ENCODE measurements at places on chromosomes 12 and 14.

- peaks cover 48% of the 10 kb centered on the region for H3K27me3 ChIP-seq
- H3K27ac ChIP-seq: no peak overlapping the region
- DNase-seq: no peak
- H3K36me3 ChIP-seq: no peaks in the 10 kb centered on the region
- H3K4me1 ChIP-seq: no peaks in the 10 kb centered on the region
- H3K4me3 ChIP-seq: no peak overlapping the region
Measured at GRCh38 chr12:3325736-3326135, 165.3 kb upstream of the PRMT8 start.

DNA sequence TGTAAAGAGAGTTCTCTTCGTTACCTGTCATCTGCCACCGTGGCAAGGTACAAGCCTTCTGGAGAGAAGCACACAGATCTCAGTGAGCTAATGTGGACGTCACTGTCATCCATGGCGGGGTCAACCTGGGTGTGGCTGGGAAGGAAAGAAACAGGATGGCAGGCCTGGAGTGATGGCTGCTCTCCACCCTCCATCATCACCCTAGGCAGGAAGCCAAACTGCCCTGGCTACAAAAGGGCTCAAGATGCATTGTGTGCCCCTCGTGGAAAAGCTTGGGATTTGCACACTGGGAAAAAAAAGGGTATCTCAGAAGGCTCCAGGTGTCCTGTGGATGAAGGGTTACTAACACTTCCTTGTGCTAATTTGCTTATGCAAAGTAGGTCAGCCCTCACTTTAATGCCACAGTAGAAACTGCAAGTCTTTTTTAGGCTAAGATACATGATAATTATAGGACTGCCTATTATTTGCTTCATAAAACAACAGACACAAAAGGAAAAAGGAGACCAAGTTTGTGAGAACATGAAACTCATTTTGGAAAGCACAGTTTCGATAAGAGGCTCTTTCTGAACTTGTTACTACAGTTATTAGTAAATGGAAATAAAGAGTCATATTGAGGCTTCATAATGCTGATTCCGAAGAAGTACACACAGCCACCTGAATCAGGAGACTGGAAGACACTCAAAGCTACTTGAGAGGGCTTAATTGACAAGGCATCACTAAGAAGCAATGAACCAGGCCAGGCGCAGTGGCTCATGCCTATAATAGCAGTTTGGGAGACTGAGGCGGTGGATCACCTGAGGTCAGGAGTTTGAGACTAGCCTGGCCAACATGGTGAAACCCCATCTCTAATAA, 18.9 kb downstream of the RFC5 start:
- no peak overlapping the region for H3K4me3 ChIP-seq
- no peak for DNase-seq

DNA sequence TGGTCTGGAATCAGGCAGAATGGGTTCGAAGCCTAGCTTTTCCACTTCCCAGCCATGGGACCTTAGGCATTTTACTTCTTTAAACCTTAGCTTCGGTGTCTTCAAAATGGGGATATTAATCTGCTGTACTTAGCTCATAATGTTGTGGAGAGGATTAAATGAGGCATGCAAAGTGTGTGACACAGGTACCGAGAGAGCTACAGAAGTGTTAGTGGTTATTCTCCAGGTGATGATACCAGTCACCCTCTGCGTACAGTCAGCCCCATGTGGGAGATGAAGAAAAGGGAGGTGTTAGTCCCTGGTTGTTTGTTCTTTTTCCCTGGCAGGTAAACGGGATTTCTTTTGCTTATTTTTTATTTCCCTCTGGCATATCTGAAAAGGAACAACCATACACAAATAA, 212.1 kb downstream of the PHLDA1 start:
- DNase-seq: no peak
- H3K4me3 ChIP-seq: no peak overlapping the region
- no peak overlapping the region for H3K27ac ChIP-seq
- peaks cover 34% of the 10 kb centered on the region for H3K4me1 ChIP-seq

DNA sequence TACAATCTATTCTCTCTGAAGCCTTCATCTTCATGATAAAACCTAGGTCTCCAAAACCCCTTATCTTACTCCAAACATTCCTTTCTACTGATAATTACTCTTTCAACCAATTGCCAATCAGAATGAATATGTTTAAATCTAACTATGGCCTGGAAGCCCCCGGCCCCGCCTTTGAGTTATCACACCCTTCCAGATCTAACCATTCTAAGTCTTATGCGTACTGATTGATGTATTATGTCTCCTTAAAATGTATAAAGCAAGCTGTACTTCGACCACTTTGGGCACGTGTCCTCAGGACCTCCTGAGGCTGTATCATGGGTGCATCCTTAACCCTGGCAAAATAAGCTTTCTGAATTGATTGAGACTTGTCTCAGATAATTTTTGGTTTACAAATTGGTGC, 14.4 kb downstream of the PABPN1 start:
- DNase-seq: no peak
- H3K4me1 ChIP-seq: no peaks in the 10 kb centered on the region
- peaks cover 7% of the 10 kb centered on the region for H3K27me3 ChIP-seq
- H3K27ac ChIP-seq: no peak overlapping the region
- H3K4me3 ChIP-seq: no peak overlapping the region
- H3K36me3 ChIP-seq: peaks cover 2% of the 10 kb centered on the region

DNA sequence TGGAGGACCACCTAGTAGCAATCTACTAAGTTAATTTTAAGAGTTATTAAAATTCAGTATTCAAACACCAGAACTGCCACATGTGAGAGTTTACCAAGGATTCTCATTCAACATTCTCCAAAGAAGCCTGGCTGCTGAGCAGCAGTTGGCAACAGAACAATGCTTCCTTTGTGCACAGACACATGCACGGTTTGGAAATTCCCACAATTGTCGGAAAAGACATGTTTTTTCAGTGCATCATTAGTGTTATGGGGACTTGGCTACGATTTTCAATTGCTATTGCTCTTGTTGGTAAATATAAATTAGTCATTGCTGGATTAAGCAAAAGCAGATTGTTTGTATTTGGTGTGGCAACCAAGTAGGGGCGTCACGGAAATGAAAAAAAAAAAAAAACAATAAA, 22.2 kb downstream of the ST8SIA1 start:
- no peak for DNase-seq
- no peak overlapping the region for H3K27ac ChIP-seq
- H3K36me3 ChIP-seq: peaks cover 2% of the 10 kb centered on the region
- peaks cover 10% of the 10 kb centered on the region for H3K4me1 ChIP-seq

- H3K27me3 ChIP-seq: no peaks in the 10 kb centered on the region
- peaks cover 7% of the 10 kb centered on the region for H3K36me3 ChIP-seq
- H3K4me3 ChIP-seq: no peak overlapping the region
- H3K4me1 ChIP-seq: peaks cover 18% of the 10 kb centered on the region
Measured at GRCh38 chr12:1107669-1108068, 116.6 kb downstream of the ERC1 start.

- peak; percentile 24 for DNase-seq
- no peaks in the 10 kb centered on the region for H3K36me3 ChIP-seq
- H3K27ac ChIP-seq: no peak overlapping the region
- H3K4me1 ChIP-seq: peaks cover 17% of the 10 kb centered on the region
- H3K4me3 ChIP-seq: no peak overlapping the region
Measured at GRCh38 chr14:101125313-101125712, 221.8 kb upstream of the RTL1 start.

DNA sequence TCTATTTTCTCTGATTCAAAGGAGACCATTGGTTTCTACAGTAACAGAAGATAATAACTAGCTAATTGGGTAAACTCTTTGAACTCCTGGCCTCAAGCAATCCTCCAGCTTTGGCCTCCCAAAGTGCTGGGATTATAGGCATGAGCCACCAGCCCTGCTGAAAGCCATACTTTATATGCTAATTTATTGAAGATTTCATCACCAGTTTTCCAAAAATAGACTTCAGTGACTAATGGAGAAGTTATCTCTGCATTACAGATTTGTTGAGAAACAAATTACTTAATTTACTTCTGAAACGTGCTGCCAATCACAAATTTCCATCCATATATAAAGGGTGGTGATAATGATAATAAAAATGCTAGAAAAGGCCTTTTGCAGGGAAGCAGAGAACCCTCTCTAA, 1758.1 kb upstream of the SEL1L start:
- DNase-seq: no peak
- H3K4me3 ChIP-seq: no peak overlapping the region
- H3K36me3 ChIP-seq: no peaks in the 10 kb centered on the region
- no peak overlapping the region for H3K27ac ChIP-seq
- H3K27me3 ChIP-seq: no peaks in the 10 kb centered on the region

- no peak overlapping the region for H3K27ac ChIP-seq
- H3K4me3 ChIP-seq: no peak overlapping the region
- H3K4me1 ChIP-seq: peaks cover 29% of the 10 kb centered on the region
- DNase-seq: no peak
- no peaks in the 10 kb centered on the region for H3K36me3 ChIP-seq
Measured at GRCh38 chr14:22231018-22231417, 358.0 kb downstream of the DAD1 start.

DNA sequence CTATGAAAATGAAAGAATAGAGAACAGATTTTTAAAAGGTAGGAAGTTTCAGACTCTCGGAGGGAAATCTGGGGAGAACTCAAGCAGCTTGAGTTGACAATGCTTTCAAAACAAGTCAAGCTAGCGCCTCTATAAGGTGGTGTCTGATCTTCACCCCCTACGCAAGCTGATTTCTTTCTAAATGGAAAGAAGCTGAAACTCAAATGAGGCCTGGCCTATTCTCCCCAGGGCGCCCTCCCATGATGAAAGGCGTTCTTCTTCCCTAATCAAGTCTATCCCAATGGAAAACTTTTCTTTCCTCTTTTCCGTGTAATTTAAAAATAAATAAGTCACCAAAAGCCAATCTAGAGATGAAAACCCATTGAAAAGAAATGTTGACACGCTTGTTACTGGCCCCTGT, 20.6 kb downstream of the PTHLH start:
- H3K27me3 ChIP-seq: no peaks in the 10 kb centered on the region
- H3K36me3 ChIP-seq: no peaks in the 10 kb centered on the region

DNA sequence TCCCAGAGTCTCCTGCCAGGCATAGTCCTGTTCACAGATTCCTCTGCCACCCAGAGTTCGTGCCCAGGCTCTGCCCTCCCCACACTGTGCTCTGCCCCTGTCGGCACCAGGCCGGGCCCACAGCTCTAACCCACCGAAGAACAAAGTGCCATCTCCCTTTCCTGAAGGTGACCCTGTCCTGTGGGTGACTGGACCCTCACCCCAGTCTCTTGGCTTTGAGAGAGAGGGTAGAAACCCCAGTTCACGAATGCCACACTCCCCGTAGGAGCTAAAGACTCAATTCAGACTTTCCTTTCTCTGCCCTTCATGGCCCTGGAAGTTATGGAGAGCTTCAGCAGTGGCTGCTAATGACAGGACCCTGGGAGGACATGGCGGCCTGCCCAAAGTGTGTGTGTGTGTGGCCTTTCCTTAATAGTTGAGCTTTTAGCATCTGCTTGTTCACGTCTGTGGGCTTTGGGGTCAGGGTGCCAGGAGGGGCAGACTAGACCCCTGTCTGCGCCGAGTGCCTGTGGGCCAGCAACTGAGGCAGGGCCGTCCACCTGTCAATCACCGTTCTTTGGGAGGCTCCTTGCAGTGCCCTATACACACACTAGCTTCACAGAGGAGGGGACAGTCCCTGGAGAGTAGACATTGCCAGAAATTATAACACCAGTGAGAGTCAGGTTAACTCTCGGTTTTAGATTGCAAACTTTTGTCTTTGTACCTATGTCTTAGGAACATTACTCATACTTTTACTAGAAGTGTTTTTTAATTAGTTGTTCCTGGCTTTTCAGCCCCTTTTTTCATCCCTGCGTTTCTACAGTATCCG, 84.6 kb upstream of the DYNC1H1 start:
- no peaks in the 10 kb centered on the region for H3K27me3 ChIP-seq
- peaks cover 10% of the 10 kb centered on the region for H3K36me3 ChIP-seq
- no peak for DNase-seq
- H3K27ac ChIP-seq: peak overlapping the region; percentile 54

DNA sequence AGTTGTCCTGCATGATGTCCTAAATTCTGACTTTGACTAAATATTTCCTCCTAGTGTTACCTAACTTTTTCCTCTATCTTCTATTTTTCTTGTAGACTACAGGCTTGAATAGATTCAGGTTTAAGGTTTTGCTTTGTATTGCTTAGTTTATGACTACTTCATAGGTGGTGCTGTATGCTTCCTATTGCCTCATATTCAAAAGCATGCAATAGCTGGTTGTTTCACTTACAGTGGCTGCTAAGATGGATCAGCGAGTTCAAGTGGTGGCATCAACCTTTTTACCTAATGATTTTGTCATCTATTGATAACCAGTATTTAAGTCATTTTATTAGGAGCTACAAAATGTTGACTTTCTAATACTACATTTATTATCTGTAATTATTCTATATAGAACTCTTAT, 36.3 kb upstream of the BICD1 start:
- H3K4me3 ChIP-seq: no peak overlapping the region
- no peak overlapping the region for H3K27ac ChIP-seq
- H3K36me3 ChIP-seq: no peaks in the 10 kb centered on the region
- H3K4me1 ChIP-seq: peaks cover 13% of the 10 kb centered on the region

- H3K36me3 ChIP-seq: no peaks in the 10 kb centered on the region
- H3K27ac ChIP-seq: no peak overlapping the region
- peaks cover 9% of the 10 kb centered on the region for H3K27me3 ChIP-seq
- H3K4me1 ChIP-seq: peaks cover 6% of the 10 kb centered on the region
Measured at GRCh38 chr14:78566859-78567172, 396.6 kb downstream of the NRXN3 start.

GRCh38 chr14:31945701-31946100, 131.4 kb upstream of the ARHGAP5 start:
- H3K36me3 ChIP-seq: no peaks in the 10 kb centered on the region
- H3K27ac ChIP-seq: no peak overlapping the region
- H3K4me3 ChIP-seq: no peak overlapping the region
- H3K27me3 ChIP-seq: no peaks in the 10 kb centered on the region
- no peak for DNase-seq
- H3K4me1 ChIP-seq: peaks cover 21% of the 10 kb centered on the region

DNA sequence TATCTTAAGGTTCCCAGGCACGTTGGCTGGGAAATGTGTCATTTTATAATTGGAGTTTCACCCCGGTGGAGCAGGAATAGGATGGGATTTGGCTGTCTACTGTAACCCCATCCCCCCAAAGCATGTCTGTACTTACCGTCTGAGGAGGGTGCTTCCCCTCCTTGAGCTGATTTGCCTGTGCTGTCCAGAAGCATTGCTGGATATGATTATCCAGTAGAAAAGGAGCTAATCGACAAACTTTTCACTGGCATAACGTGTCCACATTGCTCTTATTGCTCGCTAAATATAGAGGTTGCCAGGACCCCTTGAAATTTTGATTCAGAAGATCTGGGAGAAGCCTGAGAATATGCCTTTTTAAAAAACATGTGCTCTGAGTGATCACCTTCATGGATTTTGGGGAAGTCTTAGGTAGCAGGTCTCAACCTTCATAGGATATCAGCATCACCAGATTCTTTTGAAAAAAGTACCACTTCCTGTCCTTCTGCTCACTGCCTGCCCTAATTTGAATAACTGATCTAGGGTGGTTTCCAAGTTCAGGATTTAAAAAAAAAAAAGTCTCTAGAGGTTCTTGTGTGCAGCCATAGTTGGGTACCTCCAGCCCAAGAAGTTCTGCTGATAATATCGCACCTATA, 80.4 kb upstream of the KCNA1 start:
- no peak overlapping the region for H3K4me3 ChIP-seq
- no peaks in the 10 kb centered on the region for H3K36me3 ChIP-seq
- DNase-seq: no peak
- no peak overlapping the region for H3K27ac ChIP-seq
- H3K27me3 ChIP-seq: peaks cover 2% of the 10 kb centered on the region

All from chondrocyte (in vitro differentiated cells).